ENCODE measurements at places on chromosomes 5 and 9.

GRCh38 chr9:13480693-13481092, 201.2 kb upstream of the MPDZ start:
- no peak overlapping the region for H3K4me3 ChIP-seq
- no peak overlapping the region for H3K27ac ChIP-seq
- H3K36me3 ChIP-seq, result no peaks in the 10 kb centered on the region
- DNase-seq, result no peak

DNA sequence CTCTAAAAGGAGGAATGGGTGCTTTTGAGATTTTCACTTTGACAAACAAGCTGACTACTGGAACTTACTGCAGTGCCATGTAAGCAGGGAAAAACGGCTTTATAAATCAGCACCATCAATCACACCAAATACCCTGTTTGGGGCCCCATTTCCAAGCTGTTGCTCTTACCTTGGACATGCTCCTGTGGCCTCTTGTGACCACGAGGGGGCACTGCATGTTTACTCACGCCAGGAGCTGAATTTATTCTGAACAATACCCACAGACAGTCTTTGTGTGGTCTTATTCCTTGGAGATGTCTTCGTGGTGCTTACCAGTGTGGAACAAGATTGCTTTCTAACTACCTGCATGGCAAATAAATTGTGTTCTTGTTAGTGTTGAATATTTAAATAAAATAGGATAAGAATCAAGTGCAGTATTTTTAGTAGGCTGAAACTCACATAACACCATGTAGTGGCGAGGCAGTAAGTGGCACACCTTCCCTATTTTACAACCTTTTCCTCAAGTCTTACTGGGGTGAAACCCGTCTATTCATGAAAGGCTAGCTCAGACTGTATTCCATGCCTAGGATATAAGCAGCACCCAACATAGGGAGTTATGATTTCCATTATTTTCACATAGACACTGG, 155.5 kb upstream of the NMUR2 start:
- H3K4me3 ChIP-seq, result no peak overlapping the region
- DNase-seq, result peak; percentile 24
- H3K36me3 ChIP-seq, result no peaks in the 10 kb centered on the region
- no peaks in the 10 kb centered on the region for H3K27me3 ChIP-seq
- H3K4me1 ChIP-seq, result no peaks in the 10 kb centered on the region

GRCh38 chr9:126448865-126449577, 122.4 kb downstream of the MVB12B start:
- no peak overlapping the region for H3K27ac ChIP-seq
- no peaks in the 10 kb centered on the region for H3K36me3 ChIP-seq
- peaks cover 20% of the 10 kb centered on the region for H3K4me1 ChIP-seq
- no peak for DNase-seq
- no peak overlapping the region for H3K4me3 ChIP-seq

DNA sequence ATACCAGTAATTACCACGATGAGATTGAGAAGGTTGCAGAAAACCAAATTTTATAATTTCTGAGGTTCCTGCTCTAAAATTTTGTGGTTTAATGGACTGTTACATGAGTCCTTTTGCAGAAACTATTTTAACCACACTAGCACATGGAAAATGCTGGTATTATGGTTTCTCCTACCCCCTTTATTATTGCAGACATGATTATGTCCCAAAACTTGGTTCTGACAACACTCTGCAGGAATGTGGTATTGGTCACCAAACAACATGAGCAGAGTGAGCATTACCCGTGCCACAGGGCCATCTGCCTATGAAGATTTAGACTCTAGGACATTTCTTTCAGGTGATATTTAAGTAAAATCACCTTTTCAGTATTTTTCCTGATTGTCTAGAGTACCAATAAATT, 2.8 kb upstream of the ECM2 start:
- no peaks in the 10 kb centered on the region for H3K36me3 ChIP-seq
- no peaks in the 10 kb centered on the region for H3K27me3 ChIP-seq
- no peak for DNase-seq
- H3K4me3 ChIP-seq, result no peak overlapping the region
- no peak overlapping the region for H3K27ac ChIP-seq
- H3K4me1 ChIP-seq, result no peaks in the 10 kb centered on the region

- DNase-seq, result no peak
- peaks cover 19% of the 10 kb centered on the region for H3K4me1 ChIP-seq
- H3K27me3 ChIP-seq, result no peaks in the 10 kb centered on the region
- H3K27ac ChIP-seq, result no peak overlapping the region
Observed at GRCh38 chr5:142826741-142827492, 56.7 kb downstream of the ARHGAP26 start.

GRCh38 chr5:121979691-121980090, 17.9 kb downstream of the SRFBP1 start:
- H3K4me3 ChIP-seq, result no peak overlapping the region
- no peak overlapping the region for H3K27ac ChIP-seq

DNA sequence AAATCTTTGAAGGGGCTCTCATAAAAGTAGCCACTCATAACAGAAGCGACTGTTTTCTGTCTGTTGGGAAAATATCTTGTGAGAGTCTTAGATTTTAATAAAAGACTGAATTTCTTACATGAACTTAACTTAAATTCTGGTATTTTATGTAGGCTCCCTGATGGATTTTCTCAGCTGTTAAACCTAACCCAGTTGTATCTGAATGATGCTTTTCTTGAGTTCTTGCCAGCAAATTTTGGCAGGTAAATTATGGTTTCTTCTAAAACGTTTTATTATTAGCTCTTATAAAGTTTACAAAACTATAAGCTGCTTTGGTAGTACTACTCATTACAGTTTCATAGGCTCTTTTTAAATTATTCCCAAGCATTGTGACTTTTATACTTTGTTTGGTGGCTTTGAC, 87.0 kb downstream of the ERBIN start:
- H3K4me3 ChIP-seq, result no peak overlapping the region
- no peak overlapping the region for H3K27ac ChIP-seq
- H3K27me3 ChIP-seq, result no peaks in the 10 kb centered on the region
- peaks cover 28% of the 10 kb centered on the region for H3K36me3 ChIP-seq

DNA sequence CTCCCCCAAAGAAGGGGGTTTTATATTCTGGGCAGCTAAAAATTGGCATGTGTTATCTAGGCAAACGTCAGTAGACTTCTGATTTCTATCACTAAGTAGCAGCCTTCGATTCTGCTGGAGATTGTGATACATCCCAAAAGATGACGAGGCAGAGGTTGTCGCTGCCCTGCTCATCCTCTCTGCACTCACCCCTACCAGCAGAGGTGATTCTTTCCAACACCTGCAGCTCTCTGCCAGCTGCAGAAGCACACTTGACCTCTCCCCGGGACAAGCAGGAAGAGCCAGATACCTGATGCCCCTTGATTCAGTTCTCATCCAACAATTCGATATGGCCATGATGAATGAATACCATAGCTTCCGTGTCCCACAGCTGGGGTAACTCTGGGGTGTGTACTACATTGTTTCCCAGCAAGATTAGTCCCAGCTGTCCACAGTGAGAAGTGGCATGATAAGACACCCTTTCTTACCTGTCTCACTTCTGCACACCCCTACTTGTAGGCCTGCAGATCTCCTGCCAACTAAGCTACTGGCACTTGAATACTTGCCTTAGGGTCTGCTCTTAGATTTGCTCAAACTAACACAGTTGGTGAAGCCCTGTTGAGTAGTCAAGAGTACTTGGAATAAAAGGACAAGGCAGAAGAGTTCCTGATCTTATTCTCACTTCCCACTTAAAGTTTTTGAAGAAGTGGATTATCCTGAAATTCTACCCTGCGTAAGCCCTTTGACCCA, 37.6 kb upstream of the SMAD5 start:
- no peaks in the 10 kb centered on the region for H3K36me3 ChIP-seq
- H3K27me3 ChIP-seq, result peaks cover 12% of the 10 kb centered on the region
- no peak overlapping the region for H3K4me3 ChIP-seq
- no peaks in the 10 kb centered on the region for H3K4me1 ChIP-seq
- no peak for DNase-seq
- H3K27ac ChIP-seq, result no peak overlapping the region

DNA sequence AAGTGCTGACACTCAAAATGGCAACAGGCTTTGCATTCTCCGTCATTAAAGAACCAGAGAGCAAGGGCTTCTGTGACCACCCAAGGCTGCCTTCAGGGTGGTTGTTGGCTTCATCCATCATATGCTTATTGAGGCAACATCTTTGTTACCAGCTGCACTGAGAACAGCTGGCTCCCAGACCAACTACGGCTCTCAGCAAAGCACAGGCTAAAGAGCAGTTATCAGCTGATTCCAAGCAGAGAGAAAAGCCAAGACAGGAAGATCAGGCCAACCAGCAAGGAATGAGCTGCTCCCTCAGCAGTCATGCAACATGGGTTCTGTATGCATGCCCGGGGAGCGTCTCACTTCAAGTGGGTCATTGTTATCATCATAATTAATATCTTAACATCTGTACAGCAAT, 358.9 kb downstream of the ACTL7B start:
- H3K36me3 ChIP-seq, result no peaks in the 10 kb centered on the region
- H3K4me1 ChIP-seq, result no peaks in the 10 kb centered on the region
- no peak overlapping the region for H3K27ac ChIP-seq
- H3K4me3 ChIP-seq, result no peak overlapping the region

DNA sequence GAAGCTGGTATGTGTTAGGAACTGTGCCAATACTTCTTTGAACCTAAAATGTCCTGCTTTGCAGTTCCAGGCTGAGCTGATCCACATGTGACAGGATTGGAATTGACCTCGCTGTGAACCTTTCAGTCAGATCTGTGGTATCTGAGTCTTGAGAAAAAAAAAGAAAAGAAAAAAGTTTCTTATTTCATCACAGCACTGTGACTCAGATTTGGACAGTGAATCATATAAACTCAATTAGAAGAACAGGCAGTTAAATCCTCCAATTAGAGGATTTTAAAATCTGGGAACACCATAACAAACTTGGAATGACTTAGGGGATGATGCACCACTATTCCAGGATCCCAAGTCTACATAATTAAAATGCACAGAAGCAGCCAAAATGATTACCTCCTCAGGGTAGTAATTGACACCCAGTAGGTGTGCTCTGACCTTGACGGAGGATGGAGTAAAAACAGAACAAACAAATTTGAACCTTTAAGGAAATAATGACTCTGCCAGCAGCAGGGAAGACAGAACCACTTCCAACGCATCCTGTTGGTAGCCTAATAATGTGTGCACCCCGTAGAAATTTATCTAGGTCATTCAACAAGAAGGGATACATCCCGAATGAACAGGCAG, 57.8 kb upstream of the RAI14 start:
- no peak overlapping the region for H3K4me3 ChIP-seq
- no peak overlapping the region for H3K27ac ChIP-seq
- H3K4me1 ChIP-seq, result no peaks in the 10 kb centered on the region
- no peaks in the 10 kb centered on the region for H3K36me3 ChIP-seq

DNA sequence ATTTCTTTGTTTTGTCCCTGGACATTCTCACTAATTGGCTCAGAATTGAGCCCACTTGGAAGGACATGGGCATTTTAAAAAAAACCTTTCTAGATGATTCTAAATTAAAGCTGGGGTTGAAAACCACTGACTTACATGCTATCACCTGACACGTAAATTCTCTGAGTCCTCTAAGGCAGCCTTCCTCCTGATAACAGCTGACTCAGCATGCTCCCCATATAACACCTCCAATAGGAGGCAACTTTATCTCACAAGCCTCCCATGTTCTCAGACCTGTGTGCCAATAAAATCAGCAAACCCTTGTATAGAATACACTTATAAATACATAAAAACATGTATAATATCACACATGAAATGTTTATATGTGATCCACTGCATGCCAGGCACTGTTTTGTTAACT, 49.2 kb upstream of the AGXT2 start:
- no peak overlapping the region for H3K27ac ChIP-seq
- no peak overlapping the region for H3K4me3 ChIP-seq
- DNase-seq, result no peak
- H3K27me3 ChIP-seq, result no peaks in the 10 kb centered on the region
- no peaks in the 10 kb centered on the region for H3K36me3 ChIP-seq
- H3K4me1 ChIP-seq, result no peaks in the 10 kb centered on the region

- H3K27ac ChIP-seq, result no peak overlapping the region
- H3K27me3 ChIP-seq, result no peaks in the 10 kb centered on the region
- DNase-seq, result no peak
- H3K36me3 ChIP-seq, result no peaks in the 10 kb centered on the region
- H3K4me3 ChIP-seq, result no peak overlapping the region
Observed at GRCh38 chr5:97745817-97746216, 562.8 kb upstream of the RIOK2 start.

- no peak overlapping the region for H3K4me3 ChIP-seq
- no peaks in the 10 kb centered on the region for H3K36me3 ChIP-seq
- no peak for DNase-seq
- no peaks in the 10 kb centered on the region for H3K27me3 ChIP-seq
- no peaks in the 10 kb centered on the region for H3K4me1 ChIP-seq
- no peak overlapping the region for H3K27ac ChIP-seq
Observed at GRCh38 chr5:125134216-125135081, 388.0 kb upstream of the ZNF608 start.
